Occipital lobe (tissue), 3 donors: ENCODE measurements at places on chromosomes 2 and 18. TPM values are rescaled to one million over a fixed set of nuclear protein-coding genes. Genes with fewer than 3 reads are reported as not detected.

SLC25A52 gene
- not detected for total RNA-seq

ACVR2A gene
- 125 TPM for total RNA-seq

NRBP1 gene
- total RNA-seq: 58.8 TPM

DNA sequence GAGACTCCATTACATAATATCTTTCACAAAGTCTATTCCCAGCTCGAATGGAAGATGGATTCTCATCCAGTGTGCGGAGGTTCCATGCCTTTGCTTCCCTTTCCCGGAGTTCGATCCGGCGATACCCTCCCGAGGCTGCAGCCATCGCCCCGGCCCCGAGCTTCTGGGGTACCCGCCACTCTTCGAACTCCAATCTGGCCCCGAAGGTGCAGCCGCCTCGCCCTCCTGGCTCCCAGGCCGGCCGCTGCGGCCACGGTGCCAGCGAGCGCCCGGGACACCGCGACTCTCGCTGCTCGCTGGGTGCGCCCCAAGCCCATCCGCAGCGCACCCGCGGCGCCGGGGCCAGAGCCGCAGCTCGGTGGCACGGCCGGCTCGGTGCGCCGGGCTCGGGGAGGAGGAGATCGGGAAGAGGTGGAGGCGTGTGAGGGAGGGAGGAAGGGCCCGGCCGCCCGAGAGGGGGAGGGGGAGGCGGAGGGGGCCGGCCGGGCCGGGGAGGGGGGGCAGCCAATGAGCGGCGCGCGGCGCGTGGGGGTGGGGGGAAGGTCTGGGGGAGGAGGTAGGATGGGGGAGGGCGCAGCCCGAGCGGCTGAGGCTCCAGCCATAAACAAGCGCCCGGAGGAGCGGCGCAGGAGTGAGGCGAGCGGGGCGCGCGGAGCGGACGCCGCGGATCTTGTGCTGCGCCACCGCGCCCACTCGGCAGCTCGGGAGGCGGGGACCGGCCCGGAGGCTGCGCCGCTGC is at the start of gene CRIM1:
CRIM1 (plus strand) TSS at position 628 of the 739 bp plus-strand sequence. CDS start 515 bp downstream, outside the sequence.
- peak; percentile 82 for DNase-seq

- no peak for DNase-seq
These were observed 7.3 kb downstream of the ZNF516 start for GRCh38 chr18:76487782-76488181.

DNA sequence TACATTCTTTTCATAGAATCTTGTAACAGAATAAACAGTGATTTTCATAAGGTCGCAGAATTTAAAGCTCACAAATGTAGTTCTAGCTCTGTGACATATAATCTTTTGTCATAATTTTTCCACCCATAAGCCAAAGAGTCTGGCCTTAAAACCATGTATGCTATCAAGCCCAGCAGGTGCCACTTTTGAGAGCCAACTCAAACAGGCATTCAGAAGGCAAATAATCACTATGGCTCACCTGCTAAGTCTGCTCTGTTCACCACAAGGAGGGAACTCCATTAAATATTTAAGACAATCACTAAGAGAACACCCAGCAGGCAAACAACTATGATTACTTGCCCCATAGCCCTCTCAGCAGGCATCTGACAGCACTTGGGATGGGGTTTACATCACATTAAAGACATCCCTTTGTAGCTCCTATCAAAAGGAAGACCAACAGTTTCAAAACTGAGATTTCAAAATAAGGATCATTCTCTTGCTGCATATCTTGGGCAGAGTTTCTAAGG is 241.6 kb downstream of the PDE11A start:
- DNase-seq: no peak

- no peak for DNase-seq
These were observed 55.3 kb upstream of the YWHAQ start for GRCh38 chr2:9686061-9686460.
